Cortex of kidney (tissue), 1 donor: ENCODE measurements at places on chromosomes 2 and 18.

GRCh38 chr18:32804134-32804888 is 31.5 kb upstream of the KLHL14 start:
- DNase-seq = no peak

GRCh38 chr2:36173760-36174404 is 181.7 kb upstream of the CRIM1 start:
- no peak for DNase-seq

- DNase-seq = no peak
Measured at GRCh38 chr2:219159771-219160185, 837 bp downstream of the NHEJ1 start.

DNA sequence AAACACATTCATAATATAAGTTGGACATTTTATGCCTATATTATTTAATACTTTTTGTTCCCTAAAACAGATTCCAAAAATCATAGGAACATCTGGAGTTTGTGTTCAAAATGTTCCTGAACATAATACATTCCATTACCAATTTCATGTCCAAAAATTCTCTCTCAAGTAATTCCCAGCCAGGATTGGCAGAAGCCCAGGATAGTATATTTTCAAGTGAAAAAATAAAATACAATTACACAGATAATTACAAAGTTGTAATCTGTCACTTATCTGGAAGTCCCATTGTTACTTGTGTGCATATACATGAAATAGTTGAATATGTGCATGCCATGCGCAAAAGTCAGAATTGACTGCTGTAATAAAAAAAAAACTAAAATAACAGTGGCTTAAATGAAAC is 5.2 kb upstream of the SCN7A start:
- no peak for DNase-seq

GRCh38 chr2:221350616-221351015 is 221.5 kb downstream of the EPHA4 start:
- no peak for DNase-seq

DNA sequence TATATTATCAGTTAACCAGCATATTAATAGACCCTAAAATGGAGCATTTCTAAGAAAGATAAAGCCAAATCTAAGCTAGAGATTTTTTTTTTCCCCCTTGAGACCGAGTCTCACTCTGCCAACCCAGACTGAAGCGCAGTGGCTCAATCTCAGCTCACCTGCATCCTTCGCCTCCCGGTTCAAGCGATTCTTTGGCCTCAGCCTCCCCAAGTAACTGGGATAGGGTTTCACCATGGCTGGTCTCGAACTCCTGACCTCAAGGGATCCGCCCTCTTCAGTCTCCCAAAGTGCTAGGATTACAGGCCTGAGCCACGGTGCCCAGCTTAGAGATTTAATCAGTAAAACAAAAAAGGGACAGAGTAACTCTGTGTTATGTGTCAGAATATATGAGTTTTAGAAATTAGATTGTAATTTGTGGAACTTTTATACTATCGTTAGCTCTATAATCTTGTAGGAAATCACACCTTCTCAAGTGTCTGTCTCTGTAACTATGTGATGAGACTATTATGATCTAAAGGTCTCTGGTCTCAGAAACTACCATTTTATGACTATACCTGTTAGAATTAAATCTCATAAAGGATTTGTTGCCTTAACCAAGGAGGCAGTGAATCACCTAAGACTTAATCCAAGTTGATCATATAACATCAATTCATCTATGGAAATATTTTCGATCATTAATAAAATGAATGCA is 34.0 kb downstream of the YWHAQ start:
- no peak for DNase-seq

- no peak for DNase-seq
Measured at GRCh38 chr2:167875529-167875928, 371.9 kb downstream of the STK39 start.

GRCh38 chr2:136394136-136395060 is 276.4 kb upstream of the CXCR4 start:
- DNase-seq = no peak

DNA sequence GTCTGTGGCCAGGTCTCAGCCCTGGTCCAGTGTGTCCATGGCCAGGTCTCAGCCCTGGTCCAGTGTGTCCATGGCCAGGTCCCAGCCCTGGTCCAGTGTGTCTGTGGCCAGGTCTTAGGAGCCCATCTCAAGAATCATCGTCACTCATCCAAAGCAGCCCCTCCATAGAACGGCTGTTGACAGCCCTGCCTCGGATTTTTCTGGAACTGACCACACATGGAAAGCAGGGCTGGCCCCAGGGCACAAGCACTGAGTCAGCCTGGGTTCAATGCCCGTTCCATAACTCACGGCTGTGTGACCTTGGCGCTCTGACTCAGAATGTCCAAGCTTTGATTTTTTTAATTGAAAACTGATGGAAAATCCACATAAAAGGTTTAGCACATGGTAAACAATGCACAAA is 59.9 kb upstream of the SNTG2 start:
- DNase-seq = no peak

DNA sequence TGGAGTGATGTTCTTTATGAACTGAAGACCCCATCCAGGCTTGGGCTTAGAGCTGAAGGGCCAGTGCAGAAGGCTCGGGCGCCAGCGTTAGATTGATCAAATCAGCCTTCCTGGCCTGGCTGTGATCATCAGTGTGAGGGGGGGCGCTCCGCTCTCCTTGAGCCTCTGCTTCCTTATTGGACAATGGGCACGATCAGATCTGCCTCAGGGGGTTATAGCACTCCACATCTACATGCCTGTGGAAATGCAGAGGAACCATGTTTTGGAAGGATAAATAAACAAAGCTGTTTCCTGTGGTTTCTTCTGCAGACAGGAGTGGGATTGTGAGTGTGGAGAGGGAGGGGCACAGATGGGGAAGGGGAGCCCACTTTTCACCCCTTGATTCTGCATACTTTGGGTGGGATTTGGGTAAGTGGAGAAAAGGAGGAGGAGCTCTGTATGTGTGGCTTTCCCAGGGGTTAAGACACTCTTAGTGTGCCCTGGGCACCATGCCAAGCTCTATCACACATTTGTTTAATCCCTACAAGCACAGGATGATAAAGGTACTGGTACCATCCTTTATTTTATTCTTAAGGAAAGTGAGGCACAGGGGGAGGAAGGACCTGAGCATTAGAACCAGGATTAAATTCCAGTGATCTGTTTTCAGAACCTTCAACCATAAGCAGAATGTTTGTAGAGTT is 150.5 kb downstream of the EN1 start:
- DNase-seq = no peak

- DNase-seq = no peak
Measured at GRCh38 chr18:23718243-23718720, 29.0 kb downstream of the LAMA3 start.

- DNase-seq = no peak
Measured at GRCh38 chr18:6795307-6795706, 65.8 kb downstream of the ARHGAP28 start.

DNA sequence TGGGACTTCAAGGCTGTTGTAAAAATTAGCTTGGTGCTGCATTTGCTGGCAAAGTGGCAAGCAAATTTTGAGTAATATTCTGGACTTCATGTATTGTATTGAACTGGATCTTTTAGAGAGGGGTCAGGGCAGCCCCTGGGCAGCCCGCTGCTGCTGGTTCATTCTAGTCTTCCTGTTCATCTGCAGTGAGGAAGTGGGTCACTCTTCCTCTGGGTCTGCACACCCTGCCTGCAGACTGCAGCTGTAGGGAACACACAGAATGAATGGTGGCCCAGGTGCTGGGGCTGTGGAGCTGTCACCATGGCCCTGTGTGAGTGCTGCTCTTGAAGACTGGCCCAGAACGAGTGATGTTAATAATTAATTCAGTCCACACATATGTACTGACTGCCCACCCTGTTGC is 9.4 kb downstream of the SH3RF3 start:
- no peak for DNase-seq

- DNase-seq = no peak
Measured at GRCh38 chr18:75531851-75532459, 104.5 kb upstream of the SMIM21 start.

- DNase-seq = no peak
Measured at GRCh38 chr18:2537296-2537695, 34.0 kb downstream of the METTL4 start.

DNA sequence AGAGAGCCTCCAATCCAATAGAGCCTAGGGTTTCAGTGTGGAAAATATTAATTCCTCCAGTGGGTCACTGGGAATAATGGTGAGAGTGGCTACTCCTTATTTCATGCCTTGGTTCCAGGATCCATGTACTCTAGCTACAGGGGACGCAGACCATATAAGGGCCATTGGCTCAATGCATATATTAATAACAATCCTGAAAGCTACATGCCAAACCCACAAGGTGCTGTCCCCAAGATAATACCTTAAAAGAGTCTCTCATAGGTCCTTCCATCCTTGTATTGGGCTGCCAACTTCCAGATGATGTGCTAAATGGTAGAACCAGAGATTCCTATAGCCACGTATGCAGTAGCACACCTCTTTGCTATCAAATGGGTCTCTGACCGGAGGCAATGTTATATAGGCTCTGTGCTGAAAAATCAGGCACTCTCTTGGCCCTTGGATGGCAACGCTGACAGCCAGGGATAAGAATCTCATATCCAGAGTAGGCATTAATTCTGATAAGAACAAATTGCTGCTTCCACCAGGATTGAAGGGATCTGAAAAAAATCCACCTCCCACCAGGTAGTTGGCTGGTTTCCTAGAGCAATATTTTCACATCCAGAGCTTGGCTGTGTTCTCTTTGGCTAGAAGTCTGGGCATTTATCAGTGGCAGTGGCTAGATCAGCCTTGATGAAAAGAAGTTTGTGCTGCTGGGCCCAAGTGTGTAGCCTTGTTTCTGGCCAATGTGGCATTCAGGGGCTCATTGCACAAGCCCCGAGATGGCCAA is 218.1 kb upstream of the MGAT5 start:
- DNase-seq = no peak

DNA sequence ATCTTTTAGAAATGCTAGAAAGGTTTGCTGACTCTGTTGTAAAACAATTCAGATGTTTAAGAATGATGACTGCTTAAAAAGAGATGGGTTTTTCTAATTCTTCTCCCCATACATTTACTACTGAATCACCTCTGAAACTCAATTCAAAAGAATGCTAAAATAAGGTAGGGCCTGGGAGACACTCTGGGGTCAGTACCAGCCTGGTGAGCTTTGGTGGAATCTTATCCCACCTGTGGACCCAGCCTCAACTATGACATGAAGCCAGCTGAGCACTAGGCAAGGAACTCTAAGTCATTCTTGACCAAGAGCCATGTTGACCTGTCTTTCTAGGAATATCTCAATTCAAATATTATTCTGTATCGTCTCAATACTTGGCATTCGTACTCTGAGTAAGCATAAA is 44.3 kb downstream of the IWS1 start:
- DNase-seq = no peak

- DNase-seq = no peak
Measured at GRCh38 chr2:39492095-39492590, 55.1 kb upstream of the MAP4K3 start.

DNA sequence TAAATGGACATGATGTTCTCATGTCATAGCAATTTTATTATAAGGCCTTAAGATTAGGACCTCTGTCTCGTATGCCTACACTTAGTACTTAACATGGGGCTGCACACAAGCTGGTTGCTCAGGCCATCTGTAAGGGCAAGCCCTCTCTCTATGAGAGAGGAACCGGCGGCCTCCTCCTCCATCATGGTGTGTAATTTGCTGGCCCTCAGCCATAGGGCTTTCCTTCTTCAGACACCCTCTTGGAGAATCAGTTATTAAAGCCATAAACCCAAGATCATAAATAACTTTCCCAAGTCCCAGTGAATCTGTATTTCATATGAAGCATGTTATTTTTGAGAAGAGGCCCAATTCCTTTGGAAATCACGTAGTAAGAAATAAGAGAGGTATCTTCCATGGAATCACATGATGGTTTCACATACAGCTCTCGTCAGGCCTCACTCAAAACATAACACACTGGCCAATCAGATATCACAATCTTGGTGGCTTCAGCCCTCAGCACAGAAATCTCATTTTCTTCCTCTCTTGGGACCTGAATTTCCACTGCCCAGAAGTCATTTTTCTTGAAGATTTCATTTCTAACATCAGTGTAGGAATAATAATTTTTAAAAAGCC is 92.6 kb downstream of the RDH14 start:
- no peak for DNase-seq

DNA sequence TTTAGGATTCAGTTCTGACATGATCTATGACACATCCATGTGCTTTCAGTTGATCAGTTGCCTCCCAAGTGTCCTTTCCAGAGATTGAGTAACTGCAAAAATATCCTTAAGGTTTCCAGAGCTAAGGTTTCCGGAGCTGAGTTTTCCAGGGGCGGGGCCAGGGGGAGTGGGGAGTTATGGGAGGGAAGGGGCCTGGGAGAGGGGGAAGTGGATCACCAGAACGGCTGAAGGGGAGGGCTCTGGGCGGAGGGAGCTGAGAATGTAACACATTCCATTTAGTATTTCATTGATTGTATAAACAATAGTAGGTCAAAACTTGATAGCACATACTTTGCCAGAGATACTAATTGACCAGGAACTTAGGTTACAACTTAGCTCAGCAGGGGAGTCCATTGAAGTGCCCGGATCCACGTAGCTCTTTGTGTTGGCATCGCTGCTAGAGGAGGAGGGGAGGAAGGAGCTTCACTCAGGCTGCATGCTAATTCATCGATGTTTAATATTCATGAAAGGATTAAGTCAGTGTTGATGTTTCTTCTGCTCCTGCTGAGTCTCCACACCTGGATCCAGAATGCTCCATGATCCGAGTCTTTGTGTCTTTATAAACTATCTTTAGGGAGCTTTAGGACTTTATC is 289.8 kb downstream of the ALPK2 start:
- no peak for DNase-seq

GRCh38 chr18:10455726-10456453 is 1.5 kb downstream of the APCDD1 start:
- no peak for DNase-seq

GRCh38 chr18:45084206-45084605 is 403.5 kb downstream of the SETBP1 start:
- no peak for DNase-seq

GRCh38 chr2:169818241-169818640 is 6.5 kb downstream of the METTL5 start:
- no peak for DNase-seq

DNA sequence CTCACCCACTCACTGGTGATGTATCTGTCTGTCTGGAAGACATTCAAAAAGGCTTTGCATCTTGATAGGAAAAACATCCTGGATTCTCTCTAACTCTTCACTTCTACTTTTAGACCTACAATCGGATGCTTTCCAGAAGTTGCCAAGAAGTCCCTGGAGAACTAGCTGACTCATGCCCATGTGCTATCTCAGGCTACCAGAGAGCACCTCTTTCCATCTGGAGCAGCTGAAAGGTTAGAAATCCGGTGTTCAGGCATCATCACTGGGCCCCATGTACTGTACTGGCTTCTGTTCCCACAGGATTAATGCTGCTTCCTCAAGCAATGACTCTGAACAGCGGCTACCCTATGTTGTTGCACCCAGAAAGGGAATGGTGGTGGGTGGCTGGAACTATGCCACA is 259.0 kb downstream of the NBAS start:
- no peak for DNase-seq

DNA sequence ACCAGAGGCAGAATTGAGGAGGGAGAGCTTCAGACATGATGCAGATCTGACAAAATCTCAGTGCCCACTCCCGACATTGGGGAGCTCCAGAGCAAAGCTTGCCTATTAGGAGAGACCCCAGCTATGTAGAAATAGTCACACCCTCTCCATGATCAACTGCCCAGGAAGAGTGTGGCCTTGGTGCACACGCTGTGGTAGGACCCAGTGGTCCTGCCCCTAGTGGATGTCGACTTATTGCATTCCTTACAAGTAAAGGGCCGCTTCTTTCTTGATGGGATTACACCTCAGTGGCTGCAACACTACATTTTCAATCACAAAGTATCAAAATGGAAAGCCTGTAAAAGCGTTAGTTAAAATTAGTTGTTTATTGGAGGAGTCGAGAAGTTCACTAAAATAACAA is 64.2 kb downstream of the VRK2 start:
- no peak for DNase-seq

- DNase-seq = no peak
Measured at GRCh38 chr2:65320042-65320725, 92.6 kb downstream of the ACTR2 start.
